ENCODE measurements at places on chromosomes 7 and 10. TPM values are rescaled to one million over a fixed set of nuclear protein-coding genes. Genes with fewer than 3 reads are reported as not detected.

Gene GFRA1
- not detected for total RNA-seq

Gene C1QL3
- not detected for total RNA-seq

Gene SVIL
- 10.3 TPM for total RNA-seq

Gene ASAH2
- total RNA-seq, result 5.2 TPM

Gene NME8
- not detected for total RNA-seq

Gene ANKRD61
- total RNA-seq, result not detected

Gene ERVW-1
- not detected for total RNA-seq

Gene PKD2L1
- total RNA-seq, result not detected

Gene VAX1
- total RNA-seq, result not detected

Gene CTTNBP2
- not detected for total RNA-seq

Gene BICC1
- not detected for total RNA-seq

Gene RASSF4
- total RNA-seq, result 3.0 TPM

Gene ACBD7
- 1.5 TPM for total RNA-seq
